ENCODE measurements at places on chromosomes 16 and 17.

DNA sequence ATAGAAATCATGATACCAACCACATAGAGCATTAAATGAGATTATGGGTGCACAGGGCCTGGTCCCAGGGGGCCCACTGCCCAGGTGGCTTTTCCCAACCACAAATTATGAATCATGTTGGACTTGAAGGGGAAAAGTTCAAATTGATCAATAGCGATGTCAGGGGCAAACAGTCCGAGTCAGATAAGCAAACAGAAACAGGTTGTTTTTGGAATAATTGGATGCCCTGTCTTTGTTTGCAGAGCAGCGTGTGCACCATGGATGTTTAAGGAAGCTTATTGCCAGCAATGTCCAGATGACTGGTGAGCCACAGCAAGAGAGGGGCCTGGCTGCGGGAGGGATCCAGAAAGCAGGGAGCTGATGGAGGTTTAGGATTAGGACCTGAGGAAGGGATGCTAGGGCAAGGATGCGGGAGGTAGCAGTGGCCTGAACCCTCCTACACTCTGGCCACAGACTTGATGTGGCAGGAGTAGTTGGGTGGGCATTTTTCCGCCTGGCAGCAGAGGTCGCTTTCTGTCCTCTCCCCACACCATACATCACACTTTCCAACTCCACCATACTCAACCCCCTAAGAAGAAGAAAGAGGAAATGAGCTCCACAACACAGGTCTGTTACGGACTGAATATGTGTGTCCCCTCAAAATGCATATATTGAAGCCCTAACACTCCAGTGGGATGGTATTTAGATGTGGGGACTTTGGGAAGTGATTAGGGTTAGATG lies 266.4 kb upstream of the RPL38 start:
- DNase-seq, result no peak

- no peak for DNase-seq
These were observed 290.2 kb upstream of the ERCC4 start for GRCh38 chr16:13629704-13630103.

GRCh38 chr16:63785170-63785569 lies 1336.7 kb downstream of the CDH11 start:
- DNase-seq, result no peak

- no peak for DNase-seq
These were observed 5.0 kb downstream of the HAPSTR1 start for GRCh38 chr16:9096416-9096952.

DNA sequence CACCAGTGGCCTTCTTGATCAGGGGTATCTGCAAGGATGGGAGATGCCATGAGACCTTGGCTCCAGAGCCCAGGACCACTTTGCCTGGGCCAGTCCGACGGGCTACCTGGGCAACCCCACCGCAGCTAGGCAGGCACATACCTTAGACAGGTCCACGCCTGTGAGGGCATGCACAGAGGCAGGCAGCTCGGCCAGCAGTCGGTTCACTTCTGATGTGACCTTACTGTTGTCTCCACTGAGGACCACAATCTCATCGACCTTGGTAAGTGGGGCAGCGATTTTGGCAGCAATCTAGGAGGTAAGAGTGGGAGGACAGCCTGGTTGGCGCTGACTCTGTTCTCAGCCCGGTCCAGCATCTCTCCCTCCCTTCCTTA lies 17.0 kb downstream of the FLOT2 start:
- no peak for DNase-seq

Measured in GM04504 (cell line).